ENCODE measurements at places on chromosomes 7 and 10. TPM values are rescaled to one million over a fixed set of nuclear protein-coding genes. Genes with fewer than 3 reads are reported as not detected.
A peak's percentile ranks its signal among the peaks of the same experiment; 100 is the strongest.

Gene RET
- total RNA-seq: not detected

Gene C7orf57
- 15.5 TPM for total RNA-seq

Gene AKR1C3
- total RNA-seq: 39.8 TPM

Gene OR6B1
- not detected for total RNA-seq

Gene ZNF212
- total RNA-seq: 10.5 TPM

Gene PIK3AP1
- 29.2 TPM for total RNA-seq

DNA sequence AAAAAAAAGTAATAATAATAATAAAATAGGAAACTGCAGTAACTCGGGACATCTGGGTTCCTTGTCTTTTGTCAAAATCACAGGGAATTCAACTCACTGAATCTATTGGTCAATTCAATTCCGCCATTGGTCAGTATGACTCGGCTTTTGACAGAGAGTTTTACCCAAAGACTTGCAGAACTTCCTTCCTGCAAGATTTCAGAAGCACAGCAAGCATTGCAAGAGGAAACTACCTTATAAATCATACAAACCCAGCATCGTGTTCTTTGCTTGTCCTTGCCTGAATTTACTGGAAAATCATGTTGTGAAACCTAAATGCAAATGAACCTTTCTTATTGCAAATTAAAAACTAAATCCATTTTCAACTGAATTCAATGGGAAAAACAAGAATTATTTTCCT, 15.5 kb downstream of the KLF6 start:
- H3K27me3 ChIP-seq: no peaks in the 10 kb centered on the region
- no peak for DNase-seq
- peaks cover 11% of the 10 kb centered on the region for H3K4me1 ChIP-seq
- no peak overlapping the region for H3K4me3 ChIP-seq

GRCh38 chr7:134203186-134203889, 76.2 kb downstream of the LRGUK start:
- no peaks in the 10 kb centered on the region for H3K4me1 ChIP-seq
- no peaks in the 10 kb centered on the region for H3K27me3 ChIP-seq
- DNase-seq: no peak
- no peaks in the 10 kb centered on the region for H3K36me3 ChIP-seq
- no peak overlapping the region for H3K4me3 ChIP-seq

- no peak overlapping the region for H3K4me3 ChIP-seq
- H3K27me3 ChIP-seq: no peaks in the 10 kb centered on the region
- DNase-seq: no peak
- no peaks in the 10 kb centered on the region for H3K36me3 ChIP-seq
Observed at GRCh38 chr7:46571996-46572395, 650.9 kb upstream of the IGFBP3 start.

- peak overlapping the region; percentile 53 for H3K4me3 ChIP-seq
- H3K27ac ChIP-seq: peak overlapping the region; percentile 83
- H3K27me3 ChIP-seq: no peaks in the 10 kb centered on the region
Observed at GRCh38 chr10:79243181-79244067, 103.8 kb upstream of the PPIF start.

GRCh38 chr7:17725821-17726220, 214.5 kb downstream of the SNX13 start:
- H3K27me3 ChIP-seq: no peaks in the 10 kb centered on the region
- no peaks in the 10 kb centered on the region for H3K36me3 ChIP-seq
- no peaks in the 10 kb centered on the region for H3K4me1 ChIP-seq
- no peak overlapping the region for H3K27ac ChIP-seq
- no peak overlapping the region for H3K4me3 ChIP-seq
- no peak for DNase-seq

- H3K27me3 ChIP-seq: no peaks in the 10 kb centered on the region
- peaks cover 12% of the 10 kb centered on the region for H3K4me1 ChIP-seq
- no peak for DNase-seq
Observed at GRCh38 chr10:33673839-33674415, 339.5 kb upstream of the NRP1 start.

DNA sequence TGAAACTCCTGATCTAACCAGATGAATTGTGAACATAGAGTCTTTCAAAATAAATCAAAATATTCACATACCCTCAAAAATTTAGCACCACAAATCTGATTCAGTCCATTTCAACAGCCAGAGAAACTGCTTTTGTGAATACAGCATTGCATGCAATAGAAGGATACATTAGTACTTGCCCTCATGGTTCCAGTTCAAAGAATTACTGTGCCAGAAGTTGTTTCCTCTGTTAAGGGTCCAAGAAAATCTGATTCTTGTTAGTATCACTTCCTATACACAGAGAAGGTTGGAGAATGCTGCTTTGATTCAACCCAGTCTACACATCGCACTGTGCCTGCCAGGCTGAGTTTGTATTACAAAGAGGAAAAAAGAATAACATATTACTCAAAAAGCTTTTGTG, 115.6 kb downstream of the TFEC start:
- peaks cover 2% of the 10 kb centered on the region for H3K4me1 ChIP-seq
- no peaks in the 10 kb centered on the region for H3K36me3 ChIP-seq
- no peaks in the 10 kb centered on the region for H3K27me3 ChIP-seq
- no peak overlapping the region for H3K27ac ChIP-seq
- no peak for DNase-seq
- H3K4me3 ChIP-seq: no peak overlapping the region

GRCh38 chr10:87585565-87586514, 73.8 kb upstream of the PAPSS2 start:
- H3K27ac ChIP-seq: peak overlapping the region; percentile 12
- H3K4me3 ChIP-seq: no peak overlapping the region
- H3K4me1 ChIP-seq: no peaks in the 10 kb centered on the region
- no peaks in the 10 kb centered on the region for H3K27me3 ChIP-seq
- DNase-seq: no peak
- no peaks in the 10 kb centered on the region for H3K36me3 ChIP-seq

DNA sequence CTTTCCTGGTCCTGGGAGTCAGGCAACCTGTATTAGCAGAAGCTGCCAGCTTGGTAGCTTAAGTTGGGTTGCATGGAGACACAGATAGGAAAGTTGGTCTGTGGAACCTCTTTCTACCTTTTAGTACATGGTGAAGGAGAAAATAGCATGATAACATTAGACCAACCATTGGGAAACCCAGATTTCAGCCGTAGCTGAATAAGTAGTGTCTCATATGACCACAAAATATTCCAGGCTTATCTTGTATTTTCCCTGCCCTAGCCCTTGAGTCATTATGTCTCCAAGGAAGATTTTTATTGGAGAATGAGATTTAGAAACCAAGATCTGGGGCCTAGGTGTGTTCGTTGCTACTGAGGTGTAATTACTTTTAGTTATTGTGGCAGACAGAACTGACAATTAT, 67.2 kb downstream of the CCSER2 start:
- DNase-seq: no peak
- no peaks in the 10 kb centered on the region for H3K36me3 ChIP-seq
- no peaks in the 10 kb centered on the region for H3K27me3 ChIP-seq
- no peak overlapping the region for H3K4me3 ChIP-seq

GRCh38 chr7:77820967-77821366, 22.4 kb downstream of the PHTF2 start:
- peaks cover 5% of the 10 kb centered on the region for H3K36me3 ChIP-seq
- no peak overlapping the region for H3K4me3 ChIP-seq
- no peak for DNase-seq
- H3K27ac ChIP-seq: no peak overlapping the region
- H3K4me1 ChIP-seq: no peaks in the 10 kb centered on the region
